ENCODE measurements at places on chromosomes 2 and 18. TPM values are rescaled to one million over a fixed set of nuclear protein-coding genes. Genes with fewer than 3 reads are reported as not detected.

DNA sequence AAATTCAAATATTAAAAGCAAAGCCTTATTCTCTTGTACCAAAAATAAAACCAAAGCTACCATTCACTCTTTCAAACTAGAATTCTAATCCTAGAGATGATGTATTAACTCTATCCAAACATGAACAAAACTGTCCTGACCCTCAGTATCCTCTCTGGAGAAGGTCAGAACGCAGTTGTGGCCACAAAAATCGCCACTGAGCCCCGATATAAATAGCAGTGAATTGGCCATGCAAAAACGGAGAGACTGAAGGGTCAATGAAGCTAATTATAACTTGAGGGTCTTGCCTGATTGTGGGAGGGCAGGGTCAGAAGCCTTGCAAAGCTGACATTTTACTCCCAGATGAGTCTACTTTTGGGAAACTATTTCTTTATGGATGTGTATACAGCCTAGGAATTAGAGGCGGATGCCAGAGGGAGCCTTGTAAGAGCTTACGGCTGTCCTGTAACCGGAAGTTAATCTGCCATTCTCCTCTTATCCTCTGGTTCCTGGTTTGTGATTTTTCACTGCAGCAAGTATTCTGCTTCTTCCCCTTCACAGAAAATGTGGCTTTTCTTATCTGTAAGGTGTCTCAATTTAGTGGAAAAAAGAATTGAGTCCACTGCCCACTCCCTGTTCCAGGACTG, 28.1 kb downstream of the CAVIN2 start:
- no peak for DNase-seq

GRCh38 chr18:49878567-49879270, 65.4 kb upstream of the ACAA2 start:
- no peak for DNase-seq

DNA sequence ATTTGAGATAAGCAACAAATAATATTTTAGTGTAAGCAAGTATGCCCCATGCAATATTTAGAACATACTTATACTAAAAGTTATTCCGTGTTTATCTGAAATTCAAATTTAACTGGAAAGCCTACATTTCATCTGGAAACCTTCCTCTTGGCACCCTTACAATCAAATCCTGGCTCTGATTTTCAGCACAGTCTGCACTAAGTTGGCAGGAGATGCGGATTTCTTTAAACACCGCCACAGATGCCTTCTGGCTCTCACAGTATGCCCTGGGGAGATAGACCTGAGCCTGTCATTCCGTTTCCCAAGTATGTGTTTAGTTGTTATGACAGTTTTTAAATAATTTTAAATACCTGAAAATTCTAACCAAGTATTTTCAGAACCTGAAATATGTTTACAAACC, 7.3 kb upstream of the MLPH start:
- DNase-seq, result no peak

DNA sequence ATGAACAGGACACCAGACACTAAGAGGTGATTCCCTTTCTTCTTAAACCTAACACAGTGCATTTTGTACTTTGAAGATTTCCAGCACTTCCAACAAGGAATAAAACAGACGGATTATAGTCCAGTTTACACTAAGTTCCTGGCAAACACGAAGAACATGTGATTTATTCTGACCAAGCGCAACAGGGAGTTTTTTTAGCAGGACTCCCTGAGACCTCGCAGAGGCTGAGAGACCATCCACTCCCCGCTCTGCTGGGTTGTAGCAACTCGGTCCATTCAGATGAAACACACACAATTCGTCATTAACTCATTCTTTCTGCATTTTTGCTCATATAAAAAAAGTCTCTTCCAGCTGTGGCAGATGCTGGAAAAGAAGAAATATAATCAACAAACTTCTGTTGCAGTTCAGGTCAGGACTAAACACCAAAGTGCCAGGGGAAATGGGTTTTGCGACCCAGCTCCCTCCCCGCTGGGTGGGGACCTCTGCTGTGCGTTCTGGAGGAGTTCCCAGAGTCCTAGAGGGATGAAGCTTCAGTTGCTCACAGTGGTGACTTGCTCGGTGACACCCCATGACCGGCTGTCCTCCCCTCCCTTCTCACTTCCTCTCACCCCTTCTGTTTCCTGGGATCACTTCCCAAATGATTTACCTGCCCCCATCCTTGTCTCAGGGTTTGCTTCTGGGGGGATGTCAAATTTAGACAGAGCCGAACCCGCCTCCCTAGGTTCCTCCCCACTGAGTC, 52.5 kb downstream of the KCNF1 start:
- no peak for DNase-seq

- DNase-seq, result no peak
Measured at GRCh38 chr2:232447091-232447620, 8.8 kb upstream of the ALPI start.

- peak; percentile 36 for DNase-seq
Measured at GRCh38 chr18:49096021-49096420, 145.3 kb upstream of the SMAD7 start.

GRCh38 chr2:134609924-134610513, 108.8 kb downstream of the TMEM163 start:
- DNase-seq, result no peak

DNA sequence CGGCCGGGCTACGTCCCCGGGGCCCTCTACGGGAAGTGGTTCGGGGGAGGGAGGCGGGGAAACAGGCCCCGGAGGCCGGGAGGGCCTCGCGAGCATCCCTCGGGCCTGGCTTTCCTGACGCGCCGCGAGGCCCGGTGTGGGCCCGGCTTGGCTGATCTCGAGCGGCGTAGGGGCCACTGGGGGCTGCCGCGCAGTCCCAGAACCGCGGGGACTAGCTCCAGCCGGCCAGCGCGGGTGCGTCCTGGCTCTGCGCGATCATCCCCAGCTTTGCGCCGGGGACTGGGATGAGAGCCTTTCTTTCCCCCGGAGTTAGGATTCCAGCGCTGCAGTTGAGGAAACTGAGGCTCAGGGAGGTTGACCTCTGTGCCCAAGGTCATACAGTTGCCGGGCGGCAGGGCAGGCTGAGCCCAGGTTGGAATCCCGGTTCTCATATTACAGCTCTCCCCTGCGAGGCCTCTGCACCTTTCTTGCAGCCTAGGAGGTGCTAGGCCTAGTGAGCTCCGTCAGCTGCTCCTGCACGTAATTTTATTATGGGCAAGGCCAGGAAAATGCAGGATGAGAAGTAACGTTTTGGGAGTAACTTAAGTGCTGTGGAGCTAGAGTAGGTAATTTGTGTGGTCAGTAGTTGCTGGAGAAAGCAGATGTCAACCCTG, 501 bp downstream of the LPIN1 start:
- peak; percentile 51 for DNase-seq

GRCh38 chr2:105321875-105322646, 7.5 kb downstream of the TGFBRAP1 start:
- DNase-seq, result no peak

DNA sequence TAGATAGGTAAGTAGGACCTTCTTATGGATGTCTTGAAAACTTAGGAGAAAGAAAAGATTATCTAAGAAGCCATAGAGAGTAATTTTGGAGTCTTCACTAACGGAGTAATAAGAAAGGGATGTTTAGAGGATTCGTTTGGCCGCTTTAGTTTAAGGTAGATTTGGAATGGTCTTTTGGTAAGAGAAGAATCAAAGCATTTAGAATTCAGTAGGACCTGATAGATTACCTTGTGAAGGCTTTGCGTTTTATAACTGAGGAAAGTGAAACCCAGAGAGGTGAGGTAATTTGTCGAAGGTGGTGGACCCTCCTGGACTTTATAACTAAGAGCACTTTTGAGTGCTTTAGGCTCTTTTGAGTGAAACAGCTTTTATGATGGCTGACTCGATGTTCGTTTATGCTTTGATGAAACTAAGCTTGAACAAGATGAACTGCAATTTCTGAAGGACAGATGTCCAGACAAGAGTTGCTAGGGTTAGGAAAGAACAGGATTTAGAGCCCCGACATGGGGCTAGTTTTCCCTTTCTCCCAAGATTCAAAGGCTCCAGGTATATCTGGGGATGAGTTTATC, 1.3 kb downstream of the MYL12B start:
- no peak for DNase-seq

GRCh38 chr2:121686218-121686617, 37.0 kb upstream of the CLASP1 start:
- DNase-seq, result no peak

DNA sequence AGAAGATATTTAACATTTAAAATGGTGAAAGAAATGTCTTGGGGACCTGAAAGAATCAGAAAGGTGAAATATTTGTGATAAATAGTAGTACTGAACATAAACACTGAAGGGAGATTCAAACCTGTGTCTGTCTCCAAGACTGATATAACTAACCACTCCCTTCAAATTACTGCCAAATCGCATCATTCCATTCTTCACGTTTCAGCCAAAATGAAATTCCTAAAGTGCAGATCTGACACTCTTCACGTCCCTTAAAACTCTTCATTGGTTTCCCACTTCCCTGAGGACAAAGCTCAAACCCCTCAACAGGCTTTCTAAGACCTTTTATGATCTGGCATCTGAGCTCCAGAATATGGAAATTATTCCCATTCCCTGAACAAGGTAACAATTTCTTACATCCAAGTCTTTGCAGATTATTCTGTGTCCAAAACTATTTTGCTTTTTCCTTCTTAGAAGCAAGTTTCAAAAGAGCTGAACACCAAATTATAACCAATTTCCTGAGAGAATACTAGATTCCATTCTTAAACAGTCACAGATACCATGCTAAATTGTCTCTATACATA, 18.9 kb downstream of the SLC8A1 start:
- DNase-seq, result no peak

DNA sequence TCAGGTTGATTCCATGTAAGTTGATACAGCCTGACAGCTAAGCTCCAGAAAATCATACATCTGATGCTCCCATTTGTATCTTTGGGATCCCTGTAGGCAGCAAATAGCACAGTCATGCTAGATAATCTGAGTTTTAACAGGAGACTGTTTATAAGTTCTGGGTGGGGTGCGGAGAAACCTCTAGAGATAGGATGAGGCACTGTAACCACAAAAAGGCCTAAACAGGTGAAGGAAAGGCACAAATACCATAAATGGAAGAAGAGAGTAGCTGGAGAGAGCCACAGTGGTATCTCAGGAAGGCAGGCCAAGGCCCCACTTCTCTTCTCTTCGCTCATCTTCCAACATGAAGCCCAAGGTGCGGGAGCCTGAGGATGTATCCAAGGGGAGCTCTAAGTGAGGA, 18.1 kb upstream of the B4GALT6 start:
- no peak for DNase-seq

GRCh38 chr2:201233812-201234662, 26.3 kb upstream of the CASP8 start:
- DNase-seq, result no peak

DNA sequence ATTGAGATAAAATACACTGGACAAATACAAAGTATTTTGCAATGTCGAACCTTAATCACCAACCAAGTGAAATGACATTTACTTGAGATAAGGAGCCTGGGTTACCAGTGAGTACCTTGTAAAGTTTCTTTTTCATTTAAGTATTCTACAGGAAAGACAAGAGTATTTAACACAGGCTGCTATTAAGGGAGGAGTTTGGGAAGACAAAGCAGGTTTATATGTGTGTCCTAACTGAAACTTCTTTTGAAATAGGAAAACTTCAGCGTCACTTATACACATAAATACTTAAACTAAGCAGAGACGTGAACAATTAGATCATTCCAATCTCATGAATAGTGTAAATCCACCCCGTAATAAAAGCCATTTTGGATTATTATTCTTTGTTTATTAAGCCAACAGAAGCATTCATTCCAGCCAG, 126.7 kb upstream of the CYP26B1 start:
- no peak for DNase-seq

DNA sequence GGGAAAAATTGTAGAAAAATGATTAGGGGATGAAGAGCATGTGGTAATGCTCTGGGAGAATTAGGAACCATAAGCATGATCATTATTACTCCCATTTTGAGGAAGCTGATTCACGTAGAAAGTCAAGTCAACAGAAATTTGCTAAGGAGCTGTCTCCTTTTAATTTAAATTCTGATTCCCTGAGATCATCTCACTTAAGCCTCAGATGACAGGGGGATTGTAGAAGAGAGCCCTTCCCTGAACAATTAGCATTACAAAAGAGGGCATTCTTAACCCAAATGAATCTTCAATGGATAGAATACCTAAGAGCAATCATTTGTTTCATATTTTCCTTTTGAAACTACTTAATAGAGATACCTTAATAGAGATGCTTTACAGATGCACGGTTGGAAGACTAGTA, 267.9 kb downstream of the NYAP2 start:
- no peak for DNase-seq

DNA sequence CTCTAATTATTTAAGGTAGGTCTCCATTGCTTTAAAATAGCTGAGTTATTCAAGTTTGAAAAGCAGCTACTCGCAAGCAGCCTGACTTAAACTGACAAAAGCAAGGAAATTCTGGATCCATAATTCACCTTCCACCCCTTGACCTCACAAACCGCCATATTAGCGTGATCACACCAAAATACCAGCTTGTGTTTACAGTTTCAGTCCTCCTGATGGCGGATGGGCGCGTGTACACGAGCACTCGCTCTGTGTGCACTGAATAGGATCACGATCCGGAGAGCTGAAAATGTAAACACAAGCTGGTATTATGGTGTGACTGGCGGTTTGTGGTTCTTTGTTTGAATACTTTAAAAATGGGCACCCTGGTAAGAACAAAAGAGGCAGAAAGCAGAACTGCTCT, 42.4 kb upstream of the PSMD14 start:
- DNase-seq, result no peak

- DNase-seq, result no peak
Measured at GRCh38 chr2:55877087-55877436, 46.5 kb downstream of the EFEMP1 start.

DNA sequence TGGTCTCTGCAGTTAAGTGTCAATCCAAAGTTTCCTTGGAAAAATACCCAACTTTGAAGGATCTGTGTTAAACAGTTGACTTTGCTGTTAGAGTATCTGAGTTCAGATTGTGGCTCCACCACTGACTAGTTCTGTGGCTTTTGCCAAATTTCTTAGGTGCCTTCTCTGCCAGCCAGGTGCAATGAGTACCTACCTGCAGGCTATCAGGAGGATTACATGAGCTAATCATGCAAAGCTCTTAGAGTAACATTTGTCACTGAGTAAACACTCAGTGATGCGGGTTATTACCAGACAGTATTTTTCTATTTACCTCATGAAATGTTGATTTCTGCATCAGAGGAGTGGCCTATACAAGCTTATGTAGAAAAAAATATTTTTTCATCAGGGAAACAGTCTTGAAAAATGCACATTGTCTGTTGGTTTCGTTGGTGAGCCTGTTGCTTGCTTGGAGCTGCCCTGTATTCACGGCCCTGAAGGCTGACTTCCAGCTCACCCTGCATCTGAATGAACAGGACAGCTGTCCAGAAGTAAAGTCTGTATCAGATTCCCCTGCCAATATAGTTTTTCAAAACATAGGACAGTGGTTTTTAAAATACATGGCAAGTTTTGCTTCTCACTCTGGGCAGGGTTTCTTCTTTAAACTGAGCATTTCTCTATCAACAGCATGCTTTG, 235.1 kb downstream of the CDCA7 start:
- DNase-seq, result peak; percentile 86

Gene ZNF532
- 67.6 TPM for total RNA-seq

Gene SH3RF3
- total RNA-seq, result 21.7 TPM

Gene C2orf72
- total RNA-seq, result not detected

Gene NMUR1
- total RNA-seq, result not detected

Gene ABCG5
- not detected for total RNA-seq

Gene DSG1
- not detected for total RNA-seq

Gene CDH19
- total RNA-seq, result not detected

Gene NOSTRIN
- total RNA-seq, result 0.44 TPM

Gene FKBP1B
- 1.8 TPM for total RNA-seq
